Stimulated activated CD8-positive, alpha-beta memory T cell treated with anti-CD3 and anti-CD28 coated beads, Interleukin-12 subunit alpha, Interleukin-12 subunit beta, amount 100 ng/mL, for 1 hour (primary cell): ENCODE measurements at places on chromosomes 7 and 10.

GRCh38 chr7:69363136-69363535 lies 235.1 kb upstream of the AUTS2 start:
- DNase-seq = no peak

DNA sequence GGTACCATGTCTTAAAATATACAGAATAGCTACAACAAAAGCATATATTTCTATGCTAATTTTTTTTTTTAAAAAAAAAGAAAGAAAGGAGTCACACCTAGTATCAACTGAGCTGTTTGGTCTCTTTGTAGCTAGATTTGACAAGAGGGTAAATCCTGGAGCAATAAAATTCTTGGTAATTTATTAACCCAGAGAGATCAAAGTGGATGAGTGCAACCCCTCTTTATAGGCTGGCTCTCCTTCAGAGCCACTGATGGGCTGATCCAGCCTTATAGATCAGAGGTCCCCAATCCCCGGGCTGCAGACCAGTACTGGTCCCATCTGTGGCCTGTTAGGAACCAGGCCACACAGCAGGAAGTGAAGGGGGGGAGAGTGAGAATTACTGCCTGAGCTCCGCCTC lies 19.8 kb upstream of the MRLN start:
- DNase-seq = no peak

DNA sequence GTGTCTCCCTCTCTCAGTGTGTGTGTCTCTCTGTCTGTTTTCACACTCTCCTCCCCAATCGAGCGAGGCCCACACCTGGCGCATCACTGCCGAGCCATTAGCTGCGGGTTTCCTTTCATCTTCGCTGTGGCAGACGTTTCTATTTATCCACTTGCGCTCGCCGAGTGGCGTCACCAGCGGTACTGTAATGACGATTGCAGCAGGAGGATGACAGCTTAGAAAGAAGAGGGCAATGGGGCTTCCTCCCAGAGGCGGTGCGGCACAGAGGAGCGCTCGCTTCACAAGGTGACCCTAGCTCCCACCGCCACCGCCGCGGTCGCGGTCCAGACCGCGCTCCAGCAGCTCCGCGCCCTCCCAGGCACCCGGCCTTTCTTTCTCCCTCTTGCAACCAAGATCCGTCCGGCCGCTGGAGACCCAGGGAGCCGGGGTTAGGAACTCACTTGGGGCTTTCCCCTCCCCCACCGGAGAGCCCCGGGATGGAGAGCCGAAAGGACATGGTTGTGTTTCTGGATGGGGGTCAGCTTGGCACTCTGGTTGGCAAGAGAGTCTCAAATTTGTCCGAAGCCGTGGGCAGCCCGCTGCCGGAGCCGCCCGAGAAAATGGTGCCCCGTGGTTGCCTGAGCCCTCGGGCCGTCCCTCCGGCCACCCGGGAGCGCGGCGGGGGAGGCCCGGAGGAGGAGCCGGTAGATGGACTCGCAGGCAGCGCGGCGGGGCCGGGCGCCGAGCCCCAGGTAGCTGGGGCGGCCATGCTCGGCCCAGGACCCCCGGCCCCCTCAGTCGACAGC lies at the start of gene EVX1:
Gene EVX1, plus strand, starts transcription at position 248 of the 785 bp plus-strand sequence. Its CDS starts 229 bp downstream, at position 477.
- DNase-seq = no peak

DNA sequence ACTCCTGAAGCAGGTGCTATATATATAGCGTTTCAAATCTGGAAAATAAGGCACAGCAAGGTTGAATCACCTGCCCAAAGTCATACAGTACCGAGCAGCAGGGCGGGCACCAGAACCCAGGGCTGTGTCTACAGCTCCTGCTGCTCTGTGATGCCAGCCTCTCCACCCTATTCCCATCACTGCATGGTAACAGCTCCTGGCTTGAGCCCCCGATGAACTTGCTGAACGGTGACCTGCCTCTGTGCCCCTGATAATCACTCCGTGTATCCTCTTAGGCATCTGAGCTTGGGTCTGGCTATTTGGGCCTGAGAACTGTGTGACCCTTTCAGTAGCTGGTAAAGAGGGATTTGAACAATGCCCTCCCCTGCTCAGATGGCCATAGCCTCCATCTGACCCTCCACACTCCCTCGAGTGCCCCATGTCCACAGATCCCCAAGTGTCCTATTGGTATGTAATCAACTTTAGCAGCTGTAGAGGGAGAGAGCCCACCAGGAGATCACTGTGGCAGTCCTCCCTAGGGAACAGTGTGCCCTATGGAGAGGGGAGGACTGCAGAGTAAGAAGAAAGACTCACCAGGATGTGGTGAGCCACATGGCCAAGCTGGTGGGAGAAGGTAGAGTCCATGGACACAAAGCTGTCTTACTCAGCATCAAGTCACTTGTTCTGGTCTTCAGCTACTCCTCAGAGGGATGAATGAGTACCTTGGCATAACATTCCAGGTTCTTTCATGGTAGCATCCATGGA lies 1.1 kb upstream of the ARHGAP22 start:
- no peak for DNase-seq

DNA sequence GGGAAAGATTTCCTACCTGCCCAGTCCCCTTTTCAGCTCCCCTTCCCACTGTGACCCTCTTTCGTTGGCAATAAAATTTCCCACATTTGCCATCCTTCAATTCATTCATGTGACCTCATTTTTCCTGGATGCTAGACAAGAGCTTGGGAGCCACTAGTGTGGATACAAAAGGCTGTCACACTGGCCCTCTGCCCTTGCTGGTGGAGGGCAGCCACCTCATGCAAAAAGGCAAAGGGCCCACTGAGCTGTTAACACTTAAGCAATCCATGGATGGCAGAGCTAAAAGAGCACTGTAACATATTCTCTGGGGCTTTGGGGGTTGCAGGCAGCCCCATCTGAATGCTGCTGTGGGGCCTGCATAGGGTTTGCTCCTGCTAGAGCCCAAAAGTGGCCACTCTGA lies 315.1 kb downstream of the NEBL start:
- no peak for DNase-seq

GRCh38 chr10:29637537-29637936 lies 2.8 kb upstream of the SVIL start:
- DNase-seq = no peak

DNA sequence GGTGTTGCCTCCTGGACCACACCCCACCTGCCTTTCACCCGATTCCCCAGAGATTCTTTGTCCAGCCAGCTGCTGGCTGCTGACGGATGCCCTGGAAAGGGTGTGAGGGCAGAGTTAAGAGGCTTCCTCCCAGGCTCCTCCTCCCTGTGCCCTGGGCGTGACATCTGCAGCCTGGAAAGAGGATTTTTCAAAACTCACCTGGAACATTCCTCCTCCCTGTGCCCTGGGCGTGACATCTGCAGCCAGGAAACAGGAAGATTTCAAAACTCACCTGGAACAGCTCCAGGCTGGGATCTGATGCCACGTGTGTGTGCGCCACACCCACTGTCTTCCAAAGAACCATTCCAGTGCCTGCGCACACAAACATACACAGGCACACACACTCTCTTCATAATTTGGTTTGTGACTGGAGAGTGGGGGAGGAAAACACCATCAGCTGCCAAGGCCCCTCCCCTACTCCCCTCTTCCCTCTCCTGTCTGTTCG lies 5.2 kb downstream of the MARVELD1 start:
- no peak for DNase-seq
